ENCODE measurements at places on chromosomes 12 and 14. TPM values are rescaled to one million over a fixed set of nuclear protein-coding genes. Genes with fewer than 3 reads are reported as not detected.

GRCh38 chr12:45580356-45580969, 149.0 kb upstream of the ARID2 start:
- H3K36me3 ChIP-seq, result no peaks in the 10 kb centered on the region
- no peak overlapping the region for H3K27ac ChIP-seq
- no peak overlapping the region for H3K4me3 ChIP-seq
- peaks cover 14% of the 10 kb centered on the region for H3K27me3 ChIP-seq
- no peak for DNase-seq
- no peaks in the 10 kb centered on the region for H3K4me1 ChIP-seq

DNA sequence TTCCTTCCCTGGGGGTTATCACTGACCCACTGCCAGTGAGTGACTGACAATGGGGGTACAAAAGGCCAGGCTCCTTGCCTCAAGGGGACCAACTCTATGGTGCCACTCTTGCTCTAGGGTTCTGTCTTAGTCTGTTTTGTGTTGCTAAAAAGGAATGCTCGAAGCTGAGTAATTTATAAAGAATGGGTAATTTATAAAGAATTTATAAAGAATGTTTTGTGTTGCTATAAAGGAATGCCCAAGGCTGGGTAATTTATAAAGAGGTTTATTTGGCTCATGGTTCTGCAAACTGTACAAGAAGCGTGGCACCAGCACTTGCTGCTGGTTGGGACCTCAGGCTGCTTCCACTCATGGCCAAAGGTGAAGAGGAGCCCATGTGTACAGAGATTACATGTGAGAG, 15.8 kb upstream of the RASSF8 start:
- DNase-seq, result no peak
- no peak overlapping the region for H3K27ac ChIP-seq
- no peak overlapping the region for H3K4me3 ChIP-seq
- no peaks in the 10 kb centered on the region for H3K36me3 ChIP-seq
- no peaks in the 10 kb centered on the region for H3K27me3 ChIP-seq

Gene SARNP
- 70.1 TPM for total RNA-seq

- no peak overlapping the region for H3K4me3 ChIP-seq
- H3K27ac ChIP-seq, result no peak overlapping the region
- no peaks in the 10 kb centered on the region for H3K27me3 ChIP-seq
- DNase-seq, result no peak
Observed at GRCh38 chr12:102549691-102550090, 69.3 kb upstream of the IGF1 start.

- H3K27ac ChIP-seq, result no peak overlapping the region
- no peak overlapping the region for H3K4me3 ChIP-seq
- H3K27me3 ChIP-seq, result no peaks in the 10 kb centered on the region
- H3K4me1 ChIP-seq, result peaks cover 3% of the 10 kb centered on the region
- no peak for DNase-seq
Observed at GRCh38 chr14:23640524-23641141, 4.5 kb downstream of the DHRS2 start.

GRCh38 chr12:42846782-42847181, 257.2 kb upstream of the PRICKLE1 start:
- no peaks in the 10 kb centered on the region for H3K4me1 ChIP-seq
- H3K27ac ChIP-seq, result no peak overlapping the region
- H3K36me3 ChIP-seq, result no peaks in the 10 kb centered on the region
- no peaks in the 10 kb centered on the region for H3K27me3 ChIP-seq

All from K562 (cell line).